ENCODE measurements at places on chromosomes 6 and 20. TPM values are rescaled to one million over a fixed set of nuclear protein-coding genes. Genes with fewer than 3 reads are reported as not detected.

The RAB44 gene
- total RNA-seq, result 0.47 TPM

The HLA-DMB gene
- total RNA-seq, result 199 TPM

The RHAG gene
- total RNA-seq, result not detected

The PARD6B gene
- 16.5 TPM for total RNA-seq

The RIPPLY2 gene
- total RNA-seq, result not detected

The SLC16A10 gene
- 9.1 TPM for total RNA-seq

The PACSIN1 gene
- 0.28 TPM for total RNA-seq
